ENCODE measurements at places on chromosomes 2 and 18.

DNA sequence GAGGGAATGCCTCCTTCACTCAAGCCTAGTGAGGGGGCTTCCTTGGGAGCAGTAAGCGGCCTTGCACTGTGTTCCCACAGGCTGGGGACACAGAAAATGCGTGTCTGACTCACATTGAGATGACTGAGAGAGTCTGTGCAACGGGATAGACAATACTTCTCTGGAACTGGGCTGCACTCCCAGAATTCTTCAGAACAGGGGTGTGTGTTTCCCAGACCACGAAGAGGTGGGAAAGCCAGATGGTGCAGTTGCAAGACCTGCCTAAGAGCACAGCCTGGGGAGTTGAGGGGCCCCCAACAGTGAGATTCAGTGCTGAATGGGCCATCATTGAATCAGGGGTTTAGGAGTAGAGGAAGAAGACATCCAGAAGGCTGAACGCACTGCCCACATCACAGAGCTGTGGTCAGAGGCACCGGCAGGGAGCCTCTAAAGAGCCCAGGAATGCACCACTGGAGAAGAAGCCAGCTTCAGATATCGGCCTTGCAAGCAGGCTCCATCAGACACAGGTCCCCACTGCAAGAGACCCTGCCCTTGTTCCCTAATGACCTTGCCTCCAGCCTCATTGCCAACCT is 36.6 kb upstream of the MRPL19 start:
- DNase-seq: no peak

GRCh38 chr2:75586971-75587370 is 26.2 kb upstream of the EVA1A start:
- no peak for DNase-seq

GRCh38 chr2:23397478-23397877 is 12.5 kb downstream of the KLHL29 start:
- DNase-seq: peak; percentile 26

DNA sequence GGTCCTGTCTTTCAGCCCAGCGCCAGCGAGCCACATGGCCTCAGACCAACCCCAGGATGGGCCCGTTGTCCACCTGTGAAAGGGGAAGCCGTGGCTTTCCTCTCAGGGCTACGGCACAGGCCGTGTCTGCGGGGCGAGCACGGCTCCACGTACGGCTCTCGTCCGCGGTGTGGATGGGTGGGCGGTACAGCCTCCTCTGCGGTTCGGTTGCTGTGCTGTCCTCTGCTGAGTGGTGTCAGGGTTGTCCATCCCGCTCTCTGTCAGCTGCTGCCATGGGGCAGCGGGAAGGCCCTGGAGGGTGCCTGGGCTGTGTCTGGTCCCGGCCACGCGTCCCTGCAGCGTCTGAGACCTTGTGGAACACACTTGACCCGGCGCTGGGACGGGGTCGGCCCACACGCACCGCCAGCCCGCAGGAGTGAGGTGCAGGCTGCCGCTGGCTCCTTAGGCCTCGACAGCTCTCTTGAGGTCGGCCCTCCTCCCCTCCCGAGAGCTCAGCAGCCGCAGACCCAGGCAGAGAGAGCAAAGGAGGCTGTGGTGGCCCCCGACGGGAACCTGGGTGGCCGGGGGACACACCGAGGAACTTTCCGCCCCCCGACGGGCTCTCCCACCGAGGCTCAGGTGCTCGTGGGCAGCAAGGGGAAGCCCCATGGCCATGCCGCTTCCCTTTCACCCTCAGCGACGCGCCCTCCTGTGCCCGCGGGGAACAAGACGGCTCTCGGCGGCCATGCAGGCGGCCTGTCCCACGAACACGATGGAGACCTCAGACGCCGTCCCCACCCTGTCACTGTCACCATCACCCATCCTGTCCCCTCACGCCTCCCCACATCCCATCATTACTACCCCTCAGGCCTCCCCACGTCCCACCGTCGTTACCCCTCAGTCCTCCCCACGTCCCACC is 128.7 kb downstream of the NFATC1 start:
- peak; percentile 28 for DNase-seq

GRCh38 chr2:113273027-113273551 is 5.6 kb downstream of the PAX8 start:
- no peak for DNase-seq

GRCh38 chr18:37922162-37922561 is 356.6 kb upstream of the CELF4 start:
- no peak for DNase-seq

DNA sequence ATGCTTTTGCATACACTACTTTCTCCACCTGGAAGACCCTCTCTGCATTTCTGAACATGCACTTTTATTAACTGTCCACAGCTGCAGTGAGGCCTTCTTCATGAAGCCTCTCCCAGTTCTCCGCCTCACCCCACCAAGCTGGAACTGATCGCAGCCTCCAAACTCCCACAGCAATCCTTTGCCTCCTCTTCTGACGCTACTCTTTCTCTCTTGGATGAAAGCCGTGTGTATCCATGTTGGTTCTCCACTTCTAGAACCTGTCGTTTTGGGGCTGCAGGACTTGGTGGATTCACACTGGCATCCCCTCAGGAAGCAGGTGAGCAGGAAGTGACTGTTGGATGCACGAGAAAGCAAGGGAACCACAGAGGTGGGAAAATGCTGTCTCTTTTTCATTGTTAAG is 288.6 kb downstream of the MYCN start:
- no peak for DNase-seq

DNA sequence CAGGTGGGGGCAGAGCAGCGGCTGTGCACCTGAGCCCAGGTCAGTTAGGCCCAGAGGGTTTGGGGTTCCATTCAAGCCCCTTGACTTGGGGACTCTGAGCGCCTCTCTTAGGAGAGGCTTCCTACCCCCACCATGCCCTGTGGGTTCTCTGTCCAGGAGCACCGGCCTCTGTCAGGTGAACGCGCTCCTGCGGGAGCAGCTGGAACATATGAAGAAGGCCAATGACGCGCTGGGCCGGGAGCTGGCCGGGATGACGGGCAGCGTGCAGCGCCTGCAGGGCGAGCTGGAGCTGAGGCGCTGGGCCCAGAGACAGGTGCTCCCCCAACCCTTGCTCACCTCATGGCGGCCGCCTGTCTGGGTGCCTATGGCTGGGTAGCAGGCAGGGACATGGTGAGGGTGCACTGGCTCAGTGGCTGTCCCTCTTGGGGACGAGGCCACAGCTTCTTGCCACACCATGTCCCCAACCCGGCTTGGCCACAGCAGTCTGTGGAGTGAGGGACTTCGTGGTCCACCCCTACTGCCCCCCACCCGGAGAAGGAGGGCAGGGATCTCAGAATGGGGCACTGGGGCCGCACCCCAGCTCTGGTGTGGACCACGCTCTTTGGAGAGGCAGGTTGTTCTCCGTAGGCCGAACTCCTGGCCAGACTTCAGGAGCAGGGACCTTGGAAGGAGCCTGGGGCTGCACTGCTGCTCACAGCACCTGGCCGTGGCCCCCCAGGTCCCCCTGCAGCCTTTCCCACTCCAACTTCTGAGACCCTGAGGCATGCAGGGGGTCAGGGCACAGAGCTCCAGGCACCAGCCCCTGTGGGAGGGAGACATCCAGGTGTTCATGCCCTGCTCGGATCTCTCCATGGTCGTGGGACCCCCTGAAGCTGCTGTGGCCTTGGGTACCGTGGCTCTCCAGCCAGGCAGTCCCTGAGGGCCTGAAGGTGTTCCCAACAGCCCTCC is 19.7 kb downstream of the CROCC2 start:
- no peak for DNase-seq

GRCh38 chr2:238811293-238811692 is 36.6 kb upstream of the TWIST2 start:
- DNase-seq: no peak

GRCh38 chr2:218465987-218466633 is 47.2 kb downstream of the VIL1 start:
- no peak for DNase-seq

GRCh38 chr2:62149708-62150107 is 46.2 kb upstream of the B3GNT2 start:
- no peak for DNase-seq

DNA sequence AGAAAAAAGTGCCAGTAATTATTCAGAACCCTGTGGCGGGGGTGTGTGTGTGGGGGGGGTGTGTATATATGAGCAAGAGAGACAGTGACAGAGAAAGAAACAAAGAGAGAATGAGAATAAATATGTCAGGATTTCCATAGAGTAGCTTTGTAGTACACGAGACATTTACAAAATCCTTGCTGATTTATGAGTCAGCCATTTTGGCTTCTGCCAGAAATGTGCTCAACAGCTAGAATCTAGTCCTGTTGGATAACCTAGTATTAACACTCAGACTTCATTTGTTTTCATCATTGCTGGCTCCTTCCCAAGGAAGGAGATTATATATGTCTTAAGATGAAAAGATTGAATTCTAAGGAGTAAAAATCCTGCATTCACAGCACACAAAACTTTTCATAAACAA is 140.5 kb upstream of the HNRNPA3 start:
- no peak for DNase-seq

GRCh38 chr18:49835405-49835804 is 22.1 kb upstream of the ACAA2 start:
- DNase-seq: no peak

DNA sequence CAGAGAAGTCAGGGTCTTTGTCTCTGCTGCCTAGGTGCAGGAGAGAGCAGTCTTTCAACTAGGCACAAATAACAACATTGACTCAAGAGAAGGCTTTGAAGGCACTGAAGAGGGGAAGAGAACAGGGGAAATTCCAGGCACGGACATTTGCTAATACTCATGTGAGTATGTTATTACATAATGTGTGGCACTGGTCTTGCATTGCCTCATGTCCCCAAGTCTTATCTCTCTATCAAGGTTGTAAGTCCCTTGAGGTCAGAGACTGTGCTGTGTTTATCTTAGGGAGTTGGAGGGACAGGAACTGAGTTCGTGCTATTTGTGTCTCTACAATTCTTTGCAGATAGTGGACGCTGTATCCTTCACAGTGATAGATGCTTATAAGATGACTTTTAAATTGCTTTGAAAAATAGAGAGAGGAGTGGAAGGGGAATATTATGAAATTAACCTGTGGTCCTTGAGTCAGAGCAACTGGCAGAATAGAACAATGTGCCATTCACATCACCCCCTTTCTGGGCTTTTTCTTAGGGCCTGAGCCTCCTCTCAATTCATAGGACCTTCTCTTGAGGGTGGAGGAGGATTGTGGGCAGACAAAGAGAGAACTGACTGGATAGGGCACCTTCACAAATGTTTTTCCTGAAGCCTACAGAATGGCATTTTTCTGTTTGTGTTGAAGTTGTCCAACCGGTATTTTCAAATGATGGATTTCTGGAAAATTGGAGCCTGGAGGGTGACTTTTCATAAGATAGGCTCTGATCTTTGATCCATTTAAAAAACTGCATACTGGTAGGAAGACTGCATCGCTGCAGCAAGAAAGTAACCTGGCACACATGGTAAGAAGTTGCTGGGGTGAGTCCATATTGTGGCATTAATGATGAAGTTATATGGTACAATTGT is 96.6 kb upstream of the CXCR4 start:
- DNase-seq: no peak

- DNase-seq: no peak
Measured at GRCh38 chr2:223008162-223008561, 43.8 kb upstream of the KCNE4 start.

DNA sequence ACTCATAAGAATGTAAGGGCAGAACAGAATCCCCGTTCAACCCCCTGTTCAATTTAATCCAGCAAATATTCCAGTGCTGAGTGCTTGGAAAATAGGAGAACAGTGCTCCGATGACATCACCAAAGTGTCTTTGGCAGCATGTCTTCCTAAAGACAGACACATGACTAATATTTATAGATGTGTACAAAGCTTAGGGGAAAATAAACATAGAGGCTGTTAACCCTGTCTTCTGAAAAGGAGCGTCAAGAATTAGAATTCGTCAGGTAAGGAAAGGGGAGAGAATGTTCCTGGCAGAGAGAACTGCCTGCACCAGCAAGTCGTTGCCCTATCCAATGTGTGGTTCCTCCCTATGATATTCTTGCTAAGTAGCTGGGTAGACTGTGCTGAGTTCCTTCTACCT is 72.7 kb downstream of the PLB1 start:
- no peak for DNase-seq

Measured in left colon (tissue), 2 donors.